ENCODE measurements at places on chromosomes 6 and 20. TPM values are rescaled to one million over a fixed set of nuclear protein-coding genes. Genes with fewer than 3 reads are reported as not detected.

The ZC2HC1B gene
- polyA plus RNA-seq, result not detected

DNA sequence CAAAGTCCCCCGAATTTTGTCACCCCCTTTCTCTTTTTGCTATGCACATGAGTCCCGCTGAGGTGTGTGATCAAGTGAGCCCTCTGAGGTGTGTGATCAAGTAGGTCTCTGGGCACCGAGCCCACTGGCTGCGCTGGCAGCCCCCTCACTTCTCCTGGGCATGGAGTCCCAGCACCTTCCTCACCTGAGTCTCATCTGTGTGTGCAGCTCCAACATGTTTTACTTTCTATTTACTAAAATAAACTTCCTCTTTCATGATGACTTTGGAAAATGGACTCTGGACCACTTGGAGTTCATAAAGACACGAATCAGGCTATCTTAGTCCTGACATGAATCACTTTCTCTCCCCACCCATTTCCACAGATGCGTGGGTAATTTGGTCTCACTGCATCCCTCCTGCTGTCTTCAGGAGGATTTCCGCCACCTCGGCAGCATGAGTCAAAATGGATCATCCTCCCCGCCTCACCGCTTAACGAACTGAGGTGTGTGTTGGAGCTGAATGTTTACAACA is 39.8 kb downstream of the PRDM1 start:
- H3K27me3 ChIP-seq, result no peaks in the 10 kb centered on the region
- H3K4me3 ChIP-seq, result no peak overlapping the region
- no peaks in the 10 kb centered on the region for H3K36me3 ChIP-seq
- H3K27ac ChIP-seq, result no peak overlapping the region
- no peak for DNase-seq

- DNase-seq, result no peak
- no peak overlapping the region for H3K27ac ChIP-seq
- H3K36me3 ChIP-seq, result no peaks in the 10 kb centered on the region
- no peak overlapping the region for H3K4me3 ChIP-seq
- H3K4me1 ChIP-seq, result no peaks in the 10 kb centered on the region
- H3K27me3 ChIP-seq, result no peaks in the 10 kb centered on the region
Observed at GRCh38 chr6:68951270-68951669, 316.2 kb downstream of the ADGRB3 start.

- DNase-seq, result no peak
- no peak overlapping the region for H3K4me3 ChIP-seq
- H3K36me3 ChIP-seq, result no peaks in the 10 kb centered on the region
Observed at GRCh38 chr6:37814374-37814773, 5.2 kb upstream of the ZFAND3 start.

DNA sequence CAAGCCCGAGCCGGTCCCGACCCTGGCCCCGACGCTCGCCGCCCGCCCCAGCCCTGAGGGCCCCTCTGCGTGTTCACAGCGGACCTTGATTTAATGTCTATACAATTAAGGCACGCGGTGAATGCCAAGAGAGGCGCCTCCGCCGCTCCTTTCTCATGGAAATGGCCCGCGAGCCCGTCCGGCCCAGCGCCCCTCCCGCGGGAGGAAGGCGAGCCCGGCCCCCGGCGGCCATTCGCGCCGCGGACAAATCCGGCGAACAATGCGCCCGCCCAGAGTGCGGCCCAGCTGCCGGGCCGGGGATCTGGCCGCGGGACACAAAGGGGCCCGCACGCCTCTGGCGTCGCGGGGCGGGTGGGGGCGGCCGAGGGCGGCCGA is 37.5 kb downstream of the YTHDF1 start:
- DNase-seq, result no peak
- peaks cover 71% of the 10 kb centered on the region for H3K27me3 ChIP-seq
- no peak overlapping the region for H3K27ac ChIP-seq
- peaks cover 39% of the 10 kb centered on the region for H3K4me1 ChIP-seq
- no peak overlapping the region for H3K4me3 ChIP-seq
